CD4-positive, alpha-beta memory T cell (primary cell): ENCODE measurements at places on chromosomes 1 and 21. TPM values are rescaled to one million over a fixed set of nuclear protein-coding genes. Genes with fewer than 3 reads are reported as not detected.

Gene LCE2B
- not detected for total RNA-seq

DNA sequence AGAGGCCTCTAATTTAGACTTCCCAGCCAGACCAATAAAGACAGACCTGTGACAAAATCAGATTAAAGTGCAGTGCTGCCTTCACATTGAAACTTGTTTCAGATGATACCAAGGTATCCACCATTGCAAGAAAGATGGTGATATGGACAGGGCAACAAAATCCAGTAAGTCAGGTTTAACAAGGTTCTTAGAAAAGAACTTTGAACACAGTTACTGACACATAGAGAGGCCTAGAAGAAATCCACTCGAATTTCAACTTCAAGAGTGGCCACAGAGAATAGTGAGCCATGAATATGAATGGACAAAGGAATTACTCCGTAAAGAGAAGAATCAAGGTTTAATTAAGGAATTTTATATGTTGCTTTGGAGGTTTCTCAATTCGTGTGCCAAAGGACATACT is 230.4 kb downstream of the KCNT2 start:
- H3K27me3 ChIP-seq, result no peaks in the 10 kb centered on the region
- no peak for DNase-seq
- H3K27ac ChIP-seq, result no peak overlapping the region
- no peaks in the 10 kb centered on the region for H3K36me3 ChIP-seq
- H3K4me3 ChIP-seq, result no peak overlapping the region

DNA sequence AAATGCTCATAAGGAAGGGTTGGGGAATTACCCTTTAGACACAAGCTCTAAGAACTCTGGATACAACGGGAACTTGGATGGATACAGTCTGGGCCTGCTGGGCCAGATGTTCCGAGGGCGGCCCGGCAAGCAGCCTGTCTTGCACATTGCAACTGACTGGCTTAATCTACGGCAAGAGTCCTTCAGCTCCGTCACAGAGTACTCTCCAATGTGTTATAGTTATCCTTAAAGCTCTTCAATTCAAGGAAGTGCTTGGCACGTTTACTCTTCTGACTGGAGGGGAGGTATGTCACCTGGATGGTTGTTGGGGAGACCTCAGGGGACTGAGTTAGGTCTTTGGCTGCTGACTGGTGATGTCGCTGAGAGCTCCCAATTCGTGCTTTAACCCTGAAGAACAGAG is 1.1 kb upstream of the CFAP141 start:
- no peaks in the 10 kb centered on the region for H3K27me3 ChIP-seq
- H3K4me1 ChIP-seq, result no peaks in the 10 kb centered on the region
- H3K27ac ChIP-seq, result no peak overlapping the region
- H3K4me3 ChIP-seq, result no peak overlapping the region
- DNase-seq, result no peak

Gene TIAM1
- total RNA-seq, result 103 TPM
